ENCODE measurements at places on chromosomes 2 and 18.

DNA sequence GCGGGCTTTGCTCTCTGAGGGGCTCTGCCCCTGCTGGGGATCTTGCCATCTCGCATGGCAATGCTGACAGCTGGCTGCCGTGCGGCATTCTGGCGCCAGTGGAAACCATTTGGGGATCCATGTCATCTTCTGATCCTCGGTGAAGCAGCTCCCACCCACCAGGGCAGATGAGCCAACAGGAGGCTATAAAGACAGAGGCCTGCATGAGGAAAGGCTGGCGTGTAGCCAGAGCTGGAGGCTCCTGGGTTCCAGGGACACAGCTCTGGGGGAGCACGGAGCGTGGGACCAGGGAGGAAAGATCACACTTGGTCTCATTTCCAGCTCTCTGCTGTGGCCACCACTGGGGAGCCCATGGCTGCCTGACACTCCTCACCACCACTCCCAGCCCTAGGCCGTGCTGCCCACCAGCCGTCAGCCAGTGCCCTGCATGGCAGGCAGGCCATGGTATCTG is 145.8 kb downstream of the ZFP36L2 start:
- DNase-seq = no peak

- no peak for DNase-seq
Measured at GRCh38 chr18:73458186-73458964, 590.6 kb upstream of the NETO1 start.

- DNase-seq = no peak
Measured at GRCh38 chr18:45596036-45596435, 19.2 kb upstream of the SLC14A2 start.

GRCh38 chr2:208872591-208872990 is 466.0 kb downstream of the PTH2R start:
- no peak for DNase-seq

- DNase-seq = no peak
Measured at GRCh38 chr18:44592639-44593038, 88.0 kb upstream of the SETBP1 start.

- no peak for DNase-seq
Measured at GRCh38 chr18:44119607-44120006, 561.1 kb upstream of the SETBP1 start.

GRCh38 chr2:48519593-48519992 is 10.4 kb upstream of the STON1 start:
- DNase-seq = no peak

GRCh38 chr2:31168291-31168690 is 30.1 kb upstream of the GALNT14 start:
- no peak for DNase-seq

- DNase-seq = no peak
Measured at GRCh38 chr18:25256439-25256838, 95.5 kb downstream of the ZNF521 start.

Data from NCI-H748 treated with DMSO at 0.1 percent for 48 hours (cell line).